T-helper 17 cell (primary cell): ENCODE measurements at places on chromosomes 3 and 15.

- peaks cover 14% of the 10 kb centered on the region for H3K4me1 ChIP-seq
- no peaks in the 10 kb centered on the region for H3K27me3 ChIP-seq
- no peak for DNase-seq
These were observed 33.2 kb downstream of the ZNF106 start for GRCh38 chr15:42457445-42458442.

GRCh38 chr15:59835776-59836175 is 146.7 kb upstream of the BNIP2 start:
- no peak overlapping the region for H3K27ac ChIP-seq
- H3K27me3 ChIP-seq: peaks cover 8% of the 10 kb centered on the region
- DNase-seq: no peak
- H3K4me3 ChIP-seq: no peak overlapping the region
- peaks cover 19% of the 10 kb centered on the region for H3K4me1 ChIP-seq

- no peak overlapping the region for H3K4me3 ChIP-seq
- DNase-seq: no peak
- H3K36me3 ChIP-seq: peaks cover 4% of the 10 kb centered on the region
These were observed 123.8 kb downstream of the B3GALNT1 start for GRCh38 chr3:160981217-160981938.

GRCh38 chr3:133367403-133367802 is 32.5 kb upstream of the BFSP2 start:
- no peaks in the 10 kb centered on the region for H3K36me3 ChIP-seq
- no peak overlapping the region for H3K27ac ChIP-seq
- peaks cover 30% of the 10 kb centered on the region for H3K27me3 ChIP-seq
- H3K4me3 ChIP-seq: no peak overlapping the region
- DNase-seq: no peak

DNA sequence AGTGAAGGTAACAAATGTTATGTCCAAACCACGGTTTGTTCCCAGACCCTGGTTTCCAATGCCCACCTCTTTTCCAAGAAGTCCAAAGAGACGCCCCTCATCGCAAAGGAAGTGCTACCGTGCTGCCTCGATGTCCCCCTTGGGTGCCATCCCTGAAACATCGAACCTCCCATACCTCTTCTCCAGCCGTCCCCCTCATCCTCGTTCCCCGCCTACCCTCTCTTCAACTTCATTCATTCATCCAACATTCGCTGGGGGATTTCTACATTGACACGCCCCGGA is 467 bp downstream of the TIPIN start:
- no peaks in the 10 kb centered on the region for H3K27me3 ChIP-seq
- no peak for DNase-seq
- peak overlapping the region; percentile 100 for H3K4me3 ChIP-seq
- peak overlapping the region; percentile 98 for H3K27ac ChIP-seq
- peaks cover 2% of the 10 kb centered on the region for H3K36me3 ChIP-seq

DNA sequence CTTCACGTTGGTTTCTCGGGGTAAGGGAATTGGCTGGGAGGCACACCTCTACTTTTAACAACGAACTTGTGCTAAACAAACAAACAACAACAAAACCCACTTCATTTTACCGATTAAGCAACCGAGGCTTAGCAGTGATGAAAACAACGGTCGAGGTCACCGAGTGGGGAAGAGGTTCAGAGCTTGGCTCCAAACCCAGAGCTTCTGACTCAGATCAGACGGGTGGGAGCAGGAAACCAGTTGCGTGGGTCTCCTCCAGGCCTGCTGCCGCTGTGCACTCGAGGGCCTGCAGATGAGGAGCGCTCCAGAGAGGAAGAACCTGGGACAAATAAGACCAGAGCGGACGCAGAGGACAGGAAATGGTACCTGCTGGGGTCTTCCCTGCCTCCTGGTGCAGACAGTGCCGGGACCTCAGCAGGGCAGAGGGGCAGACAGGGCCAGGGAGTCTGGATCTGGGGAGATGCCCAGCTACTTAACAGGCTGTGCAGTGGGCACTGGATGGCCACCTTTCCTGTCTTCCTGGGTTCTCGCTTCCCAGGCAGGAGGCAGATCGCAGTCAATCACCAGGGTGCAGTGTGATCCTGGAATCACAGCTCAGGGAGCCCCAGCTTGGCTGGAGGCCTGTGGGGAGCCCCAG is 99.0 kb upstream of the MEF2A start:
- peaks cover 12% of the 10 kb centered on the region for H3K27me3 ChIP-seq
- no peak for DNase-seq
- H3K4me3 ChIP-seq: no peak overlapping the region
- no peaks in the 10 kb centered on the region for H3K4me1 ChIP-seq

- peaks cover 32% of the 10 kb centered on the region for H3K27me3 ChIP-seq
- peaks cover 5% of the 10 kb centered on the region for H3K36me3 ChIP-seq
- H3K4me1 ChIP-seq: no peaks in the 10 kb centered on the region
- H3K27ac ChIP-seq: no peak overlapping the region
- no peak overlapping the region for H3K4me3 ChIP-seq
These were observed 54.0 kb upstream of the EIF5A2 start for GRCh38 chr3:170962411-170962810.

GRCh38 chr3:60081381-60082095 is 1031.7 kb upstream of the CFAP20DC start:
- H3K27ac ChIP-seq: peak overlapping the region; percentile 32
- H3K4me3 ChIP-seq: peak overlapping the region; percentile 71
- no peak for DNase-seq
- no peaks in the 10 kb centered on the region for H3K36me3 ChIP-seq

DNA sequence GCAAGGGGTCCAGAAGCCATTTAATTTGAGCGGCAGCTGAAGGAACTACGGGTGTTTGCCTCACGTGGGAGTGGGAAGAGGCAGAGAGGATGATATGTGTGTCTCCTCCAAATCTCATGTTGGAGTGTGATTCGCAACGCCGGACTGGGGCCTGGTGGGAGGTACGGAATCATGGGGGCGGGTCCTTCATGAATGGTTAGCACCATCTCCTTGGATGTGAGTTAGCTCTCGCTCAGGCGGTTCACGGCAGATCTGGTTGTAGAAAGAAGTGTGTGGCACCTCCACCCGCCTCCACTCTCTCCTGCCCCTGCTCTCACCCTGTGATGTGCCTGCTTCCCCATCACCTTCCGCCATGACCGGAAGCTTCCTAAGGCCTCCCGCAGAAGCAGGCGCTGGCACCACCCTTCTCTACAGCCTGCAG is 25.4 kb downstream of the XXYLT1 start:
- peaks cover 19% of the 10 kb centered on the region for H3K4me1 ChIP-seq
- peaks cover 9% of the 10 kb centered on the region for H3K36me3 ChIP-seq
- H3K27me3 ChIP-seq: no peaks in the 10 kb centered on the region
- no peak overlapping the region for H3K4me3 ChIP-seq
- DNase-seq: no peak

DNA sequence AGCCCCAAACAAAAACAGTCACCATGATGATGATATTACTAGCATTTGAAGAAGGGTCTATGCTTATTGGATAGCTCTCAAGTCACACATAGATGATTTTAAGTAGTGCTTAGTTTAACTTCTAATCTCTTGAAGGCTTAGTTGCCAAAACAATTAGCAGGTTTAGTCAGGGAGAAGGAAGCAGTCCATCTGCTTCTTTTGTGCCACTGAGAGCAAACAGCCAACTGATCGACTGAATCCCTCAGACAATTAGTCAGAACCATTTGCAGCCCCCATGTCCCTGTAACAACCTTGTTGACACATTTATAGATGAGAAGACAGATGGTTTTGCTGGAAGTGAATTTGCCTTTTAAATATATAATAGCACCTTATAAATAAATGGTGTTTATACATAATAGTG is 585.1 kb upstream of the SUCLG2 start:
- no peak for DNase-seq
- H3K36me3 ChIP-seq: no peaks in the 10 kb centered on the region
- H3K27me3 ChIP-seq: no peaks in the 10 kb centered on the region

DNA sequence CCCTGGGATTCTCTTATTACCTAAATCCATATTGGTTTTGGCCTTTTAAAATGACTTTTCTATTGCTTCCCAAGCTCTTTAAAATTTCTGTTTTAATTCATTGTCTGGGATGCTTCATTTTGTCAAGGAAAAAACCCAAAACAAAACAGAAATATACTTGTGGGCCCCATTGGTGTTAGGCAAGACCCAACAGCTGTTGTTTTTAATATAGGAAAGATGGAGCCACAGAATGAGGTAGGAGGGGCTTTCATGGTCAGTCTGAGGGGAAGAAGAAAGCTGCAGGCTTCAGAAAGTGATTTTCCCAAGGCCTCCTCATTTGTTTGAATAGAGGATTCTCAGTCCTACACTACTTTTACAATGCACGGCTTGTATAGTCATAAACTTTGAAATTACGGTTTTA is 180.5 kb downstream of the MCTP2 start:
- DNase-seq: no peak
- no peaks in the 10 kb centered on the region for H3K27me3 ChIP-seq
- no peaks in the 10 kb centered on the region for H3K4me1 ChIP-seq
- no peak overlapping the region for H3K27ac ChIP-seq

DNA sequence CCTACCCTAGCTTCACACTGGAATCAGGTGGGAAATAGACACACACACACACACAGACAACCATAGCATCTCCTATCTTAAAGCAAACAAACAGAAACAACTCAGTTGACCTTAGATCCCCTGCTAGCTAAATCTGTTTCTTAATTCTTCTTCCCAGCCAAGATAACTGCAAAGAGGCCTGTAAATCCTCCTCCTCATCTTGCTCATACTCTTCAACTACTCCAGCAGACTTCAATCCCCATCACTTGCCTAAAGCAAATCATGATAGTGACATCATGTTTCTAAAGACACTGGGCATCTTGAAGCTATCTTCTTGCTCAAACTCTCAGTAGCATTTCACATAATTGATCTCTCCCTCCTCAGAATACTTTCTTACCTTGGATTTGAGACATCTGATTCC is 303.0 kb downstream of the RBMS3 start:
- DNase-seq: no peak
- no peaks in the 10 kb centered on the region for H3K36me3 ChIP-seq
- no peaks in the 10 kb centered on the region for H3K27me3 ChIP-seq
- H3K27ac ChIP-seq: no peak overlapping the region
- no peaks in the 10 kb centered on the region for H3K4me1 ChIP-seq
- no peak overlapping the region for H3K4me3 ChIP-seq

GRCh38 chr3:114178770-114179368 is at the start of gene DRD3:
DRD3 (minus strand) TSS chr3:114179052; CDS start chr3:114171992, 7,060 bp downstream.
- H3K27me3 ChIP-seq: peaks cover 19% of the 10 kb centered on the region
- H3K27ac ChIP-seq: no peak within 1 kb of the TSS
- peaks cover 4% of the 10 kb centered on the region for H3K4me1 ChIP-seq
- no peaks in the 10 kb centered on the region for H3K36me3 ChIP-seq
- no peak within 1 kb of the TSS for H3K4me3 ChIP-seq

GRCh38 chr15:96121086-96121920 is 209.2 kb upstream of the NR2F2 start:
- H3K4me3 ChIP-seq: no peak overlapping the region
- no peaks in the 10 kb centered on the region for H3K27me3 ChIP-seq
- no peaks in the 10 kb centered on the region for H3K4me1 ChIP-seq
- no peaks in the 10 kb centered on the region for H3K36me3 ChIP-seq
- H3K27ac ChIP-seq: no peak overlapping the region
- DNase-seq: no peak

DNA sequence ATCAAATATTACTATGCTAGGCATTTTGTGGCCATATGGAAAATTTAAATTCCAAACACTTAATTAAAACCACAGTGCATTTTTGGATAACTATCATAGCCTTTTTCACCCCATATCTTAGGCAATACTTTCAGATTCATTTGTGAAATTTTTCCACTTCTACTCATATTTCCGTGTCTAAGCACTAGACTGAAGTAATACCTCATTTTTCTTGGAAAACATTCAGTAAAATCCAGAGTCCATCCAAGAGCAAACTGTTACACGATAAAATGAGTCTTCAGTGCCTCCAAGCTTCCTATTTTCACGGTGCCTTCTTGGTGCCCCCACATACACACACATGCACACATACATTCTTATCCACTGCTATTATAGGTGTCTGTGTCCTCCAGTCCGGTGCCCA is 845.9 kb downstream of the TBL1XR1 start:
- H3K27ac ChIP-seq: no peak overlapping the region
- H3K4me1 ChIP-seq: no peaks in the 10 kb centered on the region
- H3K4me3 ChIP-seq: no peak overlapping the region
- no peaks in the 10 kb centered on the region for H3K27me3 ChIP-seq
- DNase-seq: no peak

DNA sequence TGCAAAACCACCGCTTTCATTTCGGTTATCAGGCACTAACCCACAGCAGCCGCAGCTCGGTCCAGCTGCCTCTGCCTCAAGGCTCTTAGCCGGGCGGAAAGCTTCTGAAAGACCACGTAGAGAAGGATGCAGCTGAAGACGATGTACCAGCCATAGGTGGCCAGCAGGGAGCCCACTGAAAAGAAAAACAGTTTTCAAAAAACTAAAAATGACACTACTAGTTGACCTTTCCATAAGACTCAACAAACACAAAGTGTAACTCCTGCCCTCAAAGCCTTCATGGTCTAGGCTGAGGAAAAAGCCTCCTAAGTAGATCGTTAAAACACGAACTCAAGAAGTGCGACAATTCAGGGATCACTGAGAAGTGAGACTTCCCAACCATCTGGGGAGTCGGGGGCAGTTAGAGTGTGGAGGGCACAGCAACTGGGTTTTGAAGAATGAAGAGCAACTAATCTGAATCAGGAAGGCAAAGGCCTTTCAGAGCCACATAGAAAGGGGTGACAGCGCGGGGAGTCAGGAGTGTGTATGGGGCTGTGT is 716 bp downstream of the SELENOS start:
- peak overlapping the region; percentile 99 for H3K4me3 ChIP-seq
- H3K36me3 ChIP-seq: peaks cover 11% of the 10 kb centered on the region
- no peak for DNase-seq
- peak overlapping the region; percentile 96 for H3K27ac ChIP-seq

- no peaks in the 10 kb centered on the region for H3K4me1 ChIP-seq
- no peaks in the 10 kb centered on the region for H3K36me3 ChIP-seq
- H3K27me3 ChIP-seq: no peaks in the 10 kb centered on the region
- DNase-seq: no peak
- H3K4me3 ChIP-seq: no peak overlapping the region
These were observed 167.1 kb downstream of the NEK11 start for GRCh38 chr3:131193641-131194238.

DNA sequence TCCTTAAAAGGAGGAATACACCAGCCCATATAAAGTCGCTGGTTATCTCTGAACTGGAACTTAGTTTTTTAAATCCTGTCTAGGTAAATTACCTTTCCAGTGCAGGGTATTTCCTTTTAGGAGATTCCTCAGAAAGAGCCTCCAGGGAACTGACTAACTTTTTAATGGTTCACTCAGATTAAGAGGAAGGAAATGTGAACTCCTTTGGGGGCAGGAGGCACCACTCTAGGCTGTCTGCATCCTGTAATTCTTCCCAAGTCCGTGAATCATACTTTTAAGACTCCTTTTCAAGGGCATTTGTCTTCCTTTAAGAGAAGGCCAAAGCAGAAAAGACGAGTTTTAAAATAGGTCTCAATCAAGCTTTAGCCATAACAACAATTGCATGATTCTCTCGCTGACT is 871.2 kb upstream of the NR2F2 start:
- no peak for DNase-seq
- no peaks in the 10 kb centered on the region for H3K27me3 ChIP-seq
- H3K27ac ChIP-seq: no peak overlapping the region
- no peak overlapping the region for H3K4me3 ChIP-seq
- peaks cover 2% of the 10 kb centered on the region for H3K4me1 ChIP-seq

- no peaks in the 10 kb centered on the region for H3K27me3 ChIP-seq
- no peak overlapping the region for H3K27ac ChIP-seq
- H3K4me1 ChIP-seq: peaks cover 15% of the 10 kb centered on the region
These were observed 23.7 kb upstream of the TPRG1 start for GRCh38 chr3:189148081-189148507.
